ENCODE measurements at places on chromosomes 11 and 22. TPM values are rescaled to one million over a fixed set of nuclear protein-coding genes. Genes with fewer than 3 reads are reported as not detected.
A peak's percentile ranks its signal among the peaks of the same experiment; 100 is the strongest.

MUC15 gene
- 0.36 TPM for total RNA-seq

TRIM29 gene
- total RNA-seq: not detected

DDI1 gene
- total RNA-seq: not detected

CABP4 gene
- total RNA-seq: 0.15 TPM

TRIM44 gene
- total RNA-seq: 28.9 TPM

OR4C46 gene
- total RNA-seq: not detected

DNA sequence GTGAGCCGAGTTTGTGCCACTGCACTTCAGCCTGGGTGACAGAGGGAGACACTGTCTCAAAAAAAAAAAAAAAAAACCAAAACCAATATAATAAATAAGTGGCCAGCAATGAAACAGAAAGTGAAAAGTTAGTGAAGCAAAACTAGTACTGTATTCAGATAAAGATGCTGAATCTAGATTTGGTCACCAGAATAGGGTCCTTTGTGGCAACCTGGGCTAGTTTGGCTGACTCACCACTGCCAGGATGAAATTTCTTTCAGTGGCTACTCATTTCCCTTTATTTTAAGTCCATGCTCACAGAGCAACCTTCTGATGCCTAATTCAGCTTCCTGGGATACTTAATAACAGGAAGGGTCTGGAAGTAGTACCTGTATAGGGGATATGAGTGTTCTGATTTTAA lies 26.0 kb downstream of the LIMK2 start:
- no peak for DNase-seq

GRCh38 chr11:40544162-40544561 lies 915.3 kb downstream of the LRRC4C start:
- no peak for DNase-seq

DNA sequence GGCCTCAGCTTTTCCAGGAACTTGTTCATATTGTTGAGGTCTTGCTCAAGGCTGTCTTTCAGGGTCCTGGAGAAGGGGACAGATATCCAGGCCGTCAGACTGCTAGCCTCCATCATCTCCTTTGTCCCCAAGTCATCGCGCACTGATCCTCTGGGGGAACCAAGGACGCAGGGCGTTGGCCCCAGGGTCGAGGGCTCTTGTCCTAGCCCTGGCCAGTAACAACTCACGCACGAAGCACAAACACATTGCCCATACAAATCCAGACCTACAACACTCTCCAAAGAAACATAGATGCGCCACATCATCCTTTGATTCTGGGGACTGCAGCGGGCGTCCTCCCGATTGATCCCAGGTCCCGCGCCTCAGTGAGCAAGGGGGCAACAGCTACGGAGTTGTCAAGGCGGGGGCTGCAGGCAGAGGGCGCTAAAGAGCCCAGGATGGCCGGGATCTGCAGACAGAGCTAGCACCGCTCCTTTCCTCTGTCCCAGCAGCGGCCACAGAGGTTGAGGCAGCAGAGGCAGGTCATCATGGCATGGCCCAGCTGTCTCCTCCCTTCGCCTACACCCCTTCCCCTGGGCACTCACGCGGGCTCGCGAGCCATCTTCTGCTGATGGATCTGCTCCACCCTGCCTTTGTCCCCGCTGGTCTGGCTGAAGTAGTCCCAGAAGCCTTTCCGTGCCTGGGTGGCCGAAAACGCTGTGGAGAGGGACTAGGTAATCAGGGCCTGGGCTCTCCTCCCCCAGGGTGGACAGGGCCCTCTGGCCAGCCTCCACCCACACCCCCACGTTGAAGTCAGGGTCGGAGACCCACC lies 472 bp downstream of the APOA5 start:
- peak; percentile 65 for DNase-seq

DNA sequence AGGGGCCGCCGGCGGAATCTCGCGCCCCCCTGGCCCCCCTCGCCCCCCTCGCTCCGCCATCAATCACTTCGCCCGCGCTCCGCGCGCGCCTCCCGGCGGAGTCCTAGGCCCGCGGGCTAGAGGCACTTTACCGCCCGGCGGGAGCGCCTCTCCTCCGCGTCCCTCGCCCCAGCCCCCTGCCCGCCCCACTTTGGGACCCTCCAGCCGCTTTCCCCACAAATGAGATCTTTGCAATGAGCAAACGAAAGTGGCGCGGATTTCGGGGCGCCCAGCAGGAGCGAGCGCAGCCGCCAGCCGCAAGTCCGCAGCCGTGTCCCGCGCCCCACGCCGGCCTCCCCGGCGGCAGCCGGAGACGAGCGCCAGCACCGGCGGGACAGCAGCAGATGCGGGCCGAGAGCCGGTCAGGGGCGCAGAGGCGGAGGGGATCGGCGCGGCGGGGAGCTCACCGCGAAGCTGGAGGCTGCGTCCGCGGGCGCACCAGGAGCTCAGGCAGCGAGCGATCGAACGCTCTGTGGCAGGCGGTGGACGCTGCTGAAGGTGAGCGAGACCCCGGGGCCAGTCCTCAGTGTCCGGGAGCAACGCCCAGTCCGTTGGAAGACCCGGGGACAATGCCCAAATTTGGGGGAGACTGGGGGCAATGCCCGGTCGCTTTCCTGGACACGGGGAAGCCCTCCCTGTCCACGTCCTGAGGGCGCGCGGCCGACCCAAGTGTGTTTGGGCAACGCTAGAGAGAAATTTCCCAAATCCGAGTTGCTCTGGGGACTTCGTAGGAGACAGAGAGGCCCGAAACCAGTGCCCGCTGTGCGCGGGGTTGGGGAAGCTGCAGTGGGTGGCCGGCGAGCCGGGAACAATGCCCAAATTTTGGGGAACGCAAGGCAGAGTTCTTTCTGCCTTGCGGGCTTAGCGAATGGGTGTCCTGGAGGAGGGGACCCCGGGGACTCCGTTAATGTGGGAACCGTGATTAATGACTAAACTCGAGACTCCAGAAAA lies 1.5 kb upstream of the IGF2 start:
- no peak for DNase-seq

- peak; percentile 67 for DNase-seq
These were observed 327.3 kb upstream of the PITPNB start for GRCh38 chr22:28246397-28246796.

- DNase-seq: no peak
These were observed 4.5 kb downstream of the INPP5J start for GRCh38 chr22:31127181-31127772.

DNA sequence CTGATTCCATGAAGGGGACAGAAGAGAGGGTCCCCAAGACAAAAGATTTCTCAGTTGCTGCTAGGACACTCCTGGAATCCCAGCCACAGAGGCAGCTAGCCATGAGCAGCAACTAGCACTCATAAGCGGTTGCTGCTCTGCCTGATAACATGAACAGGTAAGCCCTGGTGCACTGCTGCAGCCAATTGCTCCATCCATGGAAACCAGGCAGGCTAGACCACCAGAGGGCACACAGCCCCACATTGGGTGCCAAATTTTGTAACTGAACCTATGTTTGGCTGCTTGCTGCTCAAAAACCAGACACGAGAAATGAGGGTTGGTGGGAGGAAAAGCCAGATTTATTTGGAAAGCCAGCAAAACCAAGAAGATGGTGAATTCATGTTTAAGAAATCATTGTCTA lies 21.9 kb upstream of the QSER1 start:
- peak; percentile 9 for DNase-seq

GRCh38 chr11:126121296-126121695 lies 58.6 kb upstream of the CDON start:
- no peak for DNase-seq

GRCh38 chr11:29612423-29612822 lies 404.4 kb downstream of the KCNA4 start:
- no peak for DNase-seq

- DNase-seq: no peak
These were observed 23.8 kb downstream of the MICAL2 start for GRCh38 chr11:12134236-12134585.

GRCh38 chr22:23856721-23857605 lies 712 bp upstream of the SLC2A11 start:
- DNase-seq: peak; percentile 68

DNA sequence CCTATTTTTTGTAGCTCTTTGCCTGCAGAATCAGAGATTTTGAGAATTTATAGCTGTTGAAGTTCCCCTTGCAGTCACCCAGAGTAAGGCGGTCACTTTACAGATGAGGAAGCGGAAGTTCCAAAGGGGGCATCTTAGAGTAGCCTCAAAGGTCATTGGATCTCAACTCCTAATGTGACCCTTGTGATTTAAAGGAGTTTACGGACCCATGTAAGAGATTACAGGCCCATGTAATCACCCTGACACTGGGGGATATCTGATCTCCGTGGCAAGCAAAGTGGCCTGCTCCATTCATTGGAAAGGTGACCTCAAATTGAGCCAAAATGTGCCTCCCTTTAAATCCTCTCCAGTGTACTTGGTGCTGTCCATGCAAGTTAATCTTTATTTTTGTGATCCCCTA lies 15.7 kb downstream of the P2RX3 start:
- no peak for DNase-seq

All from Daoy (cell line).